ENCODE measurements at places on chromosomes 5 and 9.
A peak's percentile ranks its signal among the peaks of the same experiment; 100 is the strongest.

- DNase-seq = no peak
Observed at GRCh38 chr5:141250576-141250975, 5.4 kb downstream of the PCDHB15 start.

DNA sequence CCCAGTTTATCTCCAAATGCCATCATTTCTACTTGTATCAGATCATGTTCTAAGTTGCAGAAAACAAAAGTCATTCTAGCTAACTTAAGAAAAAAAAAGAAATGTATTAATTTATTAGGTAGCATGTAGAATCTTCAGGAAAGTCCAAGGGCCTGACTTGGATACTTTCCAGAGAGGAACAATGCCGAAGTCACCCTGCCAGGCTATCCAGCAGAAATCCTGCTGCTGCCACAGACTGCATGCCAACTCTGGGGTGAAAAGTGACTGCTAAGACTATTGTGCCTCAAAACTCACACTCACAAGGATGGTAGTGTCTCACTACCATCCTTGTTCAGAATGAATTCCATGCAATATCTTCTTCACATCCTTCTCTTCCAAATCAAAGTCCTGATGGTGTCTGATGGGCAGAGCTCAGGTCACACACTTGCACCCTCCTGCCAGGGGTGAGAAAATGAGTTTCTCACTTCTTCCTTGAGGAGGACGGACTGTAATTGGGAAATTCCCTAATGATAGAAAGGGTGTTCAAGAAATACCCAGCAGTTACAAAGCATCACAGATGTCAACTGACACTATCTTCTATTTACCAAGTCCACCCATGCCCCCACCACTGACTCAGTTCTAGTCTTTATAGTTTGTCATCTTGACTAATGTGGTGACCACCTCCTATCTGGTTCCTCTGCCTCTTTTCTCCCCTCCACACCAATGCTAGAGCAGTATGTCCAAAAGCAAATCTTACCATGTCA is 279.4 kb downstream of the CWC27 start:
- DNase-seq = no peak

DNA sequence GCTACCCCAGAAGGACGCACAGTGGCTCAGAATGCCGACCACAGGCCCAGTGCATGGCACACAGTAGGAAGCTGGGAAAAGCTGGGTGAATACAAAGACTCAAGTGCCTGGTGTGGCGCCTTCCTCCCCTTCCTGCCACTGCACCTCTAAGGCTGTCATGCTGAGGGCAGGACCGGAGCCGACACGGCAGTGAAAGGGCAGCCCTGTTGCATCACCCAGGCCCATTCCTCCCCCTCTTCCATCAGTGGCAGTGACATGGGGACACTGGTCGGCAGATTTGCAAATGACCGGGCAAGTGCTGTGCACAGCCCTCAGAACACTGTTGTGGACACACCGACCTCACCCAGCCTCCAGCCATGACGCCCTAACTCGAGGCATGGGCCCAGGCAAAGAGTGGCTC is 84.0 kb downstream of the STK10 start:
- no peak for DNase-seq

GRCh38 chr5:170629566-170630175 is 125.9 kb downstream of the KCNIP1 start:
- no peak for DNase-seq

DNA sequence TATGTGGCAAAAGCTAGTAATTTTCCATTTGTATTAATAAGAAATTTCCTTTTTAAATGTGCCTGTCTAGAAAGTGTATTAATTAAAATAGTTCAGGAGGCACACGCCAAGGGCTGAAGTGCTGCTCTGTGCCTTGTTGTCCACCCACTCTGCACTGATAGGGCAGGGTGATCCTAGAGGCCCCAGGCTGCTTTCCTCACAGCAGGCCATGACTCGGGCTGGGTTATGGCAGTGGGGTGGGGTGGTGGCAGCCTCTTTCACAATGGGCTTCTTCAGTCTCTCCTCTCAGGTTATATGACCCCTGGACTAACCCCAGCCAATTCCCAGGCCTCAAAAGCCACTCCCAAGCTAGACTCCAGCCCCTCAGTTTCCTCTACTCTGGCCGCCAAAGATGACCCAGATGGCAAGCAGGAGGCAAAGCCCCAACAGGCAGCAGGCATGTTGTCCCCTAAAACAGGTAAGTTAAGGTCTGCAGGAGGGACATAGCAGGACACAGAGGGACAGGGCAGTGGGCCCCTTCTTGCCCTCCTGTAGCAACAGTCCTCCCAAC is 19.5 kb downstream of the CD74 start:
- DNase-seq = peak; percentile 33
